Endothelial cell of umbilical vein (primary cell): ENCODE measurements at places on chromosomes 1 and 21. TPM values are rescaled to one million over a fixed set of nuclear protein-coding genes. Genes with fewer than 3 reads are reported as not detected.

DNA sequence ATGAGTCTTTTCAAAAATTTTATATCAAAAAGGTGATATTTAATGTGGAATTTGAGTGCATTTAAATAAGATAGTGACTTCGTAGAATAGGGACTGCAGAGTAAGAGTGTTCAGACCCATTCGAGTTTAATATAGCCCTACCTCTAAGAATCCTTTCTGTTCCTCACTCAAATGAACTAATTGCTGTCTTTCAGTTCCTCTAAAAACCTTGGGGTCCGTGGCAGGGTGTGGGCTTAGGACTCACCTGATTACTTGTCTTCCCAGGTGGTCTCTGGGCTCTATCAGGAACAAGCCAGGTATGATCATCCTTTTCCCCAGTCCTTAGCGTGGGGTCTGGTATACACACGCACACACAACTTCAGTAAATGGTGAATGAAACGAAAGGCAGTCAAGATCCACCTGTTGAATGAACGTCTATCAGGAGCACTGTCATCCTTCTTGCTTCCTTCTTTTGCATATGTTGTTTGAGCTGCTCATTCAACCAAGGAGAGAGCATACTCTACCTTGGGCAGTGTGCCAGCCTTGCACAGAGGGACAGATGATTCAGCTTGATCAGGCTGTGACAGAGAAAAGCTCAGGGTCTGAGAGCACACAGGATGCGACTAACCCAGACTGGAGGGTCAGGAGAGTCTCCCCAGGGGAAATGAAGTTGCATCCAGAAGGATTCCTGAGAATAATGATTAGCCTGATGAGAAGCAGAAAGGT lies 1.2 kb upstream of the RNF11 start:
- peak; percentile 39 for DNase-seq

GRCh38 chr1:55751776-55752175 lies 536.6 kb upstream of the USP24 start:
- no peak for DNase-seq

DNA sequence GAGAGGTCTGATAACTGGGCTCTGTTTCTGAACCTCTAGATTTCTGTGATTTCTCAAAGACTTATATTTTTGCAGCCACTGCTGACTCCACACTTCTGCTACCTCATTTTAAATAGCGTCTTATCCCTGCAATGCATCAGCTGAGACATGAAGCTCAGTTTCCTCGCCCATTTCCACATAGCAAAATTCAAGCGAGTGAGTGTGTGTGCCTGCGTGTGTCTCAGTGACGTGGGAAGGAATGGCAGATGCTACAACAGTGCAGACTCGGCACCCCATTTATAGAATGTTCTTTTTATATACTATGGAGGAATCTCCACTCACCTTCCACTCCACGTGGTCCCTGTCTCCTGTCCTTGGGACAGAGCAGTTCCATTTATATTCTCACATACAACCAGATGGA lies 35.7 kb downstream of the ZMYND12 start:
- no peak for DNase-seq

- DNase-seq = no peak
Measured at GRCh38 chr1:109488201-109488600, 4.5 kb downstream of the ATXN7L2 start.

GRCh38 chr1:204545202-204545601 lies 29.0 kb downstream of the MDM4 start:
- DNase-seq = no peak

The SYTL1 gene
- polyA plus RNA-seq = 0.04 and 0.29 TPM in 2 replicates

GRCh38 chr1:226085675-226086285 lies 23.3 kb downstream of the H3-3A start:
- no peak for DNase-seq

The SPRR1B gene
- not detected in 2 replicates for polyA plus RNA-seq

The AZIN2 gene
- polyA plus RNA-seq = 1.3 and 1.4 TPM in 2 replicates

GRCh38 chr1:85224734-85225623 lies 24.2 kb upstream of the SYDE2 start:
- DNase-seq = no peak

- DNase-seq = peak; percentile 20
Measured at GRCh38 chr1:47209725-47210325, 20.0 kb upstream of the PDZK1IP1 start.

GRCh38 chr1:12034381-12034801 lies 15.1 kb downstream of the MIIP start:
- DNase-seq = no peak

DNA sequence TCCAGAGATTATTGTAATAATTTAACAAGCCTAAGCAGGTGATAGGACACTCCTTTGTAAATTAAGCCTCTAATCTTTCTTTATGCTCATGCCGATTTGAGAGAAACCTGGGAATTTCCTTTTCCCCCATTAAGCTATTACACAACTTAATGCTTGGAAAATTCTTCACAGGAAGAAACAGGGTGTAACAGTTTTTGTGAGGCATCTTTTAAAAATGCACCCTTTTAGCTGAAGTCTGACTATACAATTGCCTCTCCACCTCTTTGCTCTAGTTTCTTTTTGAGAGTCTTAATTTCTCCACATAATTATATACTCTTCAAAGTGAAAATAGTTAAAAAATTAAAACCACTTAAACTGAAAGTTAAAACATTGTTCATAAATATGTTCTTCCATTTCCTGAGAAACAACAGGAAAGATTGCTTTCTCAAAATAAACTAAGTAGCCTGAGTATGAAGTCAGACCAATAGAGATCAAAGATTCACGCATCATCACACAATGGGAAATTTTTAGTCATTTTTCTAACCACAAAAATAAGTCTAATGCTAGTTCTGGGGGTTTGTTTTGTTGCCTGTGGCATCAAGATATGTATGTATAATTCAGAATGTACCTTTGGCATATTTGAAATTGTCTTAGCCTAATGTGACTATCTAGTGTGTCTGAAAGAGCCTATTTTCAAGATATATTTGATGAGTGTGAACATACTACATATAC lies 34.7 kb downstream of the LRRC8D start:
- DNase-seq = peak; percentile 60

GRCh38 chr1:59156051-59156450 lies 140.8 kb upstream of the FGGY start:
- no peak for DNase-seq
